Activated T-helper 17 cell treated with anti-CD3 and anti-CD28 coated beads, Interleukin-2, amount 50 U/mL, for 72 hours (primary cell): ENCODE measurements at places on chromosomes 1 and 21.

GRCh38 chr1:207959141-207959825, 48.4 kb upstream of the CD34 start:
- H3K27ac ChIP-seq = no peak overlapping the region
- peaks cover 6% of the 10 kb centered on the region for H3K4me1 ChIP-seq
- peak overlapping the region; percentile 43 for H3K4me3 ChIP-seq
- H3K27me3 ChIP-seq = peaks cover 48% of the 10 kb centered on the region

GRCh38 chr1:81391125-81391828, 409.5 kb upstream of the ADGRL2 start:
- H3K27ac ChIP-seq = no peak overlapping the region
- H3K4me1 ChIP-seq = no peaks in the 10 kb centered on the region
- no peak for ATAC-seq
- H3K36me3 ChIP-seq = no peaks in the 10 kb centered on the region

DNA sequence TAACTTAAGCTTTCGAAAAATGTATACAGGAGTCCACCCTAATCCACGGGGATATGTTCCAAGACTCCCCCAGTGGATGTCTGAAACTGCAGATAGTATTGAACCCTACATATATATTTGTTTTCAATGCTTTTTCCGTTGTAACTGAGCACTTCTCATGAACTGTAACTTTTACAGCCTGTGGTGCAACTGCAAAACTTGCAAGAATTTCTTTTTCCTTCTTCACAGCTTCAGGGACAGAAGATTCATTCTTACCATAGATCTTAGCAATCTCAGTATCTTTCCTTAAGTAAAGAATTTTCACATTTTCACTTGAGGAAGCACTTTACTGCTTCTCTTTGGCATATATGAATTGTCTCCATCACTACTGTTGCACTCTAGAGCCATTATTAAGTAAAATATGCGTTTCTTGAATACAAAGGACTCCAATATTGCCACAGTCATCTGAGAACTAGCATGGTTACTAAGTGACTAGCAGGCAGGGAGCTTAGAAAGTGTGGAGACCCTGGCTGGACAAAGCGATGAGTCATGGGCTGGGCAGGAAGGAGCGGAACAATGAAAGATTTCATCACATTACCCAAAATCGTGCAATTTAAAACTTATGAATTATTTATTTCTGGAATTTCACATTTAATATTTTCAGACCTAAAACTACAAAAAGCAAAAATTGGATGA, 14.1 kb downstream of the DPYD start:
- H3K27ac ChIP-seq = no peak overlapping the region
- ATAC-seq = no peak
- no peaks in the 10 kb centered on the region for H3K27me3 ChIP-seq
- H3K4me3 ChIP-seq = no peak overlapping the region

GRCh38 chr1:61080413-61081143, 1.8 kb upstream of the NFIA start:
- H3K27me3 ChIP-seq = peaks cover 3% of the 10 kb centered on the region
- peaks cover 41% of the 10 kb centered on the region for H3K4me1 ChIP-seq
- peaks cover 8% of the 10 kb centered on the region for H3K36me3 ChIP-seq

- H3K27ac ChIP-seq = no peak overlapping the region
- peaks cover 37% of the 10 kb centered on the region for H3K27me3 ChIP-seq
- no peak for ATAC-seq
- no peaks in the 10 kb centered on the region for H3K4me1 ChIP-seq
Observed at GRCh38 chr21:26835027-26835713, 10.0 kb downstream of the ADAMTS1 start.

DNA sequence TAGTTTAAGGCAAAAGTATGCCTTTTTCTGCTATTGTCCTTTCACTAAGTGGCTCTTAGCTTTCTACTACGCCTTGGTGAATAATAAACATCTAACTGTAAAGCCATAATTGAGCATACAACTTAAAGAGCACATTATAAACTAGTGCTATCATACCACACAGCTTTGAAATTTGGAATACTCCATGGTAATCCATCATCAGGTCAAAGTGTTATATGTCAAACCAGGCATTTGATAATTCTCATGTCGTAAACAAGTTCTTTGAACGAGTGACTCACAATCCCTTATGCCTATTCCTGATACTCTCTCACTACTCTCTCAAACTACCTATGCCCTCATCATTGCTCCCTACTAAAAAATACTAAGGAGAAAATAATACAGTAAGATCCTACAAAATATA, 60.3 kb upstream of the FMN2 start:
- H3K27me3 ChIP-seq = peaks cover 4% of the 10 kb centered on the region
- no peak overlapping the region for H3K4me3 ChIP-seq
- H3K27ac ChIP-seq = no peak overlapping the region
- H3K4me1 ChIP-seq = no peaks in the 10 kb centered on the region

GRCh38 chr1:6512245-6512907, 20.9 kb upstream of the PLEKHG5 start:
- no peaks in the 10 kb centered on the region for H3K36me3 ChIP-seq
- no peaks in the 10 kb centered on the region for H3K4me1 ChIP-seq
- H3K27me3 ChIP-seq = no peaks in the 10 kb centered on the region
- no peak overlapping the region for H3K27ac ChIP-seq

DNA sequence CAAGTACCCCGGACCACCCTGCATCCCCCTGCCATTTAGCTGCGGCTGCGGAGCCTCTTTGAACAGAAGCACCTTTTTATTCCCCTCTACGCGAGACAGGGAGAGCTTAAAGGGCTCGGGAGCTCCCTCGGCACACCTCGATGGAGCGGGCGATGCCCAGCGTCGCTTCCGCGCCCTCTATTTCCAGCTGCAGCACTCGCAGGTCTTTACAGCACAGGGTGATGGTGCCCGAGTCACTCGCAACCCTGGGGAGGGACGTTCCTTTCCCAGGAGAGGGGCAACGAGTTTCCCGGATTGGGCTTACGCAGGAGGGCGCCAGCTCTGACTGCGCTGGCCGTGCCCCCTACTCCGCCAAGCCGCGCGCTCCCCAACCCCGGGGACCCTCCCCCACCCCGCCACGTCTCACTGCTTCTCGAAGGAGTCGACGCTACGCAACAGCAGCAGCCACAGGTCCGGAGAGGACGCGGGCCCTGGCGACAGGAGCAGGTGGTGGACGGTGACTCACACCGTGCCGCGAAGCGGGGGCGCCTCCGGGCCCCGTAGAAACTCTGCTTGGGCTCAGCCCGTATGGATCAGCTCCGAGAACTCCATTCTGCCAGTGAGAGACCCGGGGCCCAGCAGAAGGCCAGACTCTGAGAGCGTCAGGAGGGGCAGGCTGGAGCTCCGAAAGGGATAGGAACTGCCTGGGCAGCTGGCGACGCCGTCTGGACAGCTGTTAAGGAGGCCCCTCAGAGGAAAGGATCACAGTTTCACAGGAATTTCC, 5.8 kb upstream of the FAM167B start:
- H3K4me3 ChIP-seq = peak overlapping the region; percentile 86
- peak; percentile 75 for ATAC-seq
- peak overlapping the region; percentile 38 for H3K27ac ChIP-seq
- no peaks in the 10 kb centered on the region for H3K36me3 ChIP-seq

- peaks cover 60% of the 10 kb centered on the region for H3K4me1 ChIP-seq
- H3K36me3 ChIP-seq = peaks cover 69% of the 10 kb centered on the region
- H3K27ac ChIP-seq = peak overlapping the region; percentile 100
- peak overlapping the region; percentile 98 for H3K4me3 ChIP-seq
Observed at GRCh38 chr1:18948048-18948912, 8.2 kb downstream of the IFFO2 start.

DNA sequence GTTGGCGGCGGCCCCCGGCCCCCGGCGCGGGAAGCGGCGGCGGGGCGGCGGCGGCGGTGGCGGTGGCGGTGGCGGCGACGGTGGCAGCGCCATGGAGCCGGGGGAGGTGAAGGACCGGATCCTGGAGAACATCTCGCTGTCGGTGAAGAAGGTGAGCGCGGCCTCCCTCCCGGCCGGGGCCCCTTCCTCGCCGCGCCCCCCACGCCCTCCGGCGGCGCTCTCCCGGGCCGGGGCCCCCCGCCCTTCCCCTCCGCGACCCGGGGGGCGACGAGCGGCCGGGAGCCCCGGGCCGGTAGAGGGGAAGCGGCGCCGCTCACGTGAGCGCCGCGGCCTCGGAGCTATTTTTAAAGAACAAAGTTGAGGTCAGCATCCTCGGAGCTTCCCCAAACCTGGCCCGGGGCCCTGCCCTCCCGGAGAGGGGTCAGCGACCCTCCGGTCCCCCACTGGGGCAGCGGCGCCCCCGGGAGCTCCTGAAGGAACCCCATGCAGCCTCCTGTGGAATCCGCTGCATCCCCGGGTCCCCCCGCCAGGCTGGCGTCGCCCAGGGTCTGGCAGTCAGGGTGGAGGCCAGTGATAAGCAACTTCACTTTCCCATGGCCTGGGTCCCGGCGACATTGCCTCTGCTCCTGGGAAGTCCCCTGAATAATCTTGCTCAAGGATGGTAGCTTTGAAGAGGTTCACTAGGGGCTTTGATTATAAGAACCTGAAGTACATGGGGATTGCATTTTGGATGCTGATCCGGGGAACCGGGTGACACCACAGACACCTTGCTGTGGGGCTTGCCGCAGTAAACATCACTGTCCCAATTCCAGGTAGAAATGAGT, 560 bp downstream of the PLEKHM2 start:
- H3K27me3 ChIP-seq = no peaks in the 10 kb centered on the region
- H3K4me1 ChIP-seq = peaks cover 23% of the 10 kb centered on the region
- peaks cover 8% of the 10 kb centered on the region for H3K36me3 ChIP-seq
- H3K4me3 ChIP-seq = peak overlapping the region; percentile 85

GRCh38 chr1:178724728-178725465, at the start of gene RALGPS2:
Gene RALGPS2 (plus strand): TSS chr1:178725244. CDS start chr1:178776765, 51,521 bp downstream.
- H3K27ac ChIP-seq = no peak within 1 kb of the TSS
- H3K36me3 ChIP-seq = no peaks in the 10 kb centered on the region
- peaks cover 7% of the 10 kb centered on the region for H3K4me1 ChIP-seq
- ATAC-seq = peak; percentile 81

DNA sequence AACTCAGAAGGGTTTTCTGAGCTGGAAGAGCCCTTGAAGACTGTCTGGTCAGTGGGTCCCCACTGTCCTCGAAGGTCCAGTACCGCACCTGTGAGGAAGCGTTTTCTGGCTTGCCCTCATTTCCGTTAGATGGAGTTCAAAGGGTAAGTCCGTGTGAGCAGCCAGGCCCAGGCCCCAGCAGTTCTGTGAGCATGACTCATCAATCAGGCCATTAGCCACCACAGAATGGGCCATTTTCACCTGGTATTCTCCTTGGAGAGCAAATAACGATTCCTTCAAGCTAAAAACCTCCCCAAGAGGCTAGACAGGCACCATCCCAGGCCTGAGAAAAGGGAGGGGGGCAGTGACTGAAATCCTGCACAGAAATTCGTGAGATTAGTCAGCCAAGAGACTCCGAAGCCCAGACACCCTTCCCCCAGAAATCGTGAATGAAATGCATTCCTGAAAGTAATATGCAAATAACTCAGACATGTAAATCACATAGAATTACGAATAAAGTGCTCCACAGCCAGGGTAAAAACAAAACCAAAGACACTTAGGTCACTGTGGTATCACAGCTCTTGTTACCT, 66.0 kb downstream of the BCAR3 start:
- H3K4me3 ChIP-seq = peak overlapping the region; percentile 67
- no peaks in the 10 kb centered on the region for H3K36me3 ChIP-seq
- peak overlapping the region; percentile 93 for H3K27ac ChIP-seq
- peaks cover 22% of the 10 kb centered on the region for H3K4me1 ChIP-seq
- no peaks in the 10 kb centered on the region for H3K27me3 ChIP-seq
- peak; percentile 86 for ATAC-seq

DNA sequence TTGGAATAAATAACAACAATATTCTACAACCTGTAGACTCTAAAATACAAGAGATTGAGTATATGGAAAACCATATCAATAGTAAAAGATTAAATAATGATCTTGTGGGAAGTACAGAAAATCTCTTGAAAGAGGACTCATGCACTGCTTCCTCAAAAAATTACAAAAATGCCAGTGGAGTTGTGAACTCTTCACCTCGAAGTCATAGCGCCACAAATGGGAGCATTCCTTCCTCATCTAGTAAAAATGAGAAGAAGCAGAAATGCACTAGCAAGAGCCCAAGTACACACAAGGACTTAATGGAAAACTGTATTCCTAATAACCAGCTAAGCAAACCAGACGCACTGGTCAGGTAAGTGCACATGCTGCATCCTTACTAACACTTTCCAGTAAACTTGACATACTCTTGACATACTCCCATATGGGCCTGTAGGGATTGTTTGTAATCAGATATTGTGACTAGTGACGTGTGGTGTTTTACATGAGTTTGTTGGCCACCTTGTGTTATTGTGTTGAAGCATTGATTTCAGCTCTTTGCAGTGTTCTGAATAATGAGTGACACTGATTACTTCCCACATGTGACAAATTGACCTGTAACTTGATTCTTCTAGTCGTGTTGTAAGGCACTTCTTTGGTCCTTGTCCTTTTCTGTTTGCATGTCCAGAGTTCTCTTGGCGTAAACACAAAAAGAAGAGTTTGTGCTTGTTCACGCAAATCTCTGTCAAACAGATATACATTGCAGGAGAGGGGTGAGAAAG, 28.0 kb downstream of the MACO1 start:
- no peaks in the 10 kb centered on the region for H3K27me3 ChIP-seq
- ATAC-seq = no peak
- no peaks in the 10 kb centered on the region for H3K4me1 ChIP-seq
- peaks cover 90% of the 10 kb centered on the region for H3K36me3 ChIP-seq
